ENCODE measurements at places on chromosomes 3 and 15. TPM values are rescaled to one million over a fixed set of nuclear protein-coding genes. Genes with fewer than 3 reads are reported as not detected.

B3GNT5 gene
- 18.3 TPM for total RNA-seq

SEMA3F gene
- total RNA-seq, result 10.8 TPM

RPL39L gene
- 10.7 TPM for total RNA-seq

PDE8A gene
- 82.3 TPM for total RNA-seq

GRCh38 chr3:186133980-186134379, 25.1 kb upstream of the ETV5 start:
- no peak for DNase-seq

- DNase-seq, result no peak
Observed at GRCh38 chr3:127389913-127390312, 102.1 kb upstream of the PRR20G start.

DNA sequence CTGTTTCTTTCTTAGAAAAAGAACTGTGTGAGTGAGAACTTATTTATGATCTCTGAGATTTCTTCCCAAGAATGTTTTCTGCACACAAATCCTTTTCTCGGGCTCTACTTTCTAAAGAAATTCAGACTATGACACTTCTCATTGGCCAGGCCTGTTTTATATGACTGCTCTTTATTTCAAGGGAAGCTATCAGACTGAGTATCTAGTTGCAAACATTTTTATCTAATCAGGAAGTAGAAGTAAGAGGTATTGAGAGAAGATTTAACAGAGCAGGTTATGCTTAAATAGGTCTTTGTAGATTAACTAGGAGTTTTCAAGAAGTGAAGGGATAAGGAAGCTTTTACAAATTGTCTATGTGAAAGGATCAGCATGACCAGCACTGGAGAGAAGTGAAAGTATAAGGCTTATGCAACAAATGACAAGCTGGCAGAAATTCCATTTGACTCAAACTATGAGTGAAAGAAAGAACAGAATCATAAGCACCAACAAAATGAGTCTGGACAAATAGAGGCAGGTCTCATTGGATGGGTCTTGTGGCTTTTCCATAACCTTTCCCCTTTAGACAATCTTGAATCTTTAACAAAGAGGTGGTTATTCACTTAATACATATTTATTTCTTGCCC, 71.9 kb upstream of the CHL1 start:
- no peak for DNase-seq

GRCh38 chr15:90907838-90908507, 4.9 kb downstream of the MAN2A2 start:
- DNase-seq, result no peak

DNA sequence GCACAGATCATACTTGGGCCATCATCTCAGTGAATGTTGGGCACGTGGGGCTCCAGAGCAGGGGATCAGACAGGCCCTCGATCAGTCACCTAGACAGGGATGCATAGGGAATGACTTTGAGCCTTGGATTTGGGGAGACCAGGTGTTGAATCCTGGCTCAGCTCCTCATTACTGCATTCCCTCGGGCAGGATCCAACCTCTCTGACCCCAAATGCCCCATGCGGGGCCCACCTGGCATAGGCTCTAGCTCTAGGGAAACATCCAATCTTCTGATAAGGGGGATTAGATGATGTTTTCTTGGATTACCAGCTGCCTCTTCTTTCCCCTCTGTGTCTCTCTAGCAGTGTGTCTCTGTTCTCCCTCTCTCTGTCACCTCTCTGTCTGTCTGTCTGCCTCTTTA, 22.7 kb downstream of the LOXL1 start:
- DNase-seq, result no peak

DNA sequence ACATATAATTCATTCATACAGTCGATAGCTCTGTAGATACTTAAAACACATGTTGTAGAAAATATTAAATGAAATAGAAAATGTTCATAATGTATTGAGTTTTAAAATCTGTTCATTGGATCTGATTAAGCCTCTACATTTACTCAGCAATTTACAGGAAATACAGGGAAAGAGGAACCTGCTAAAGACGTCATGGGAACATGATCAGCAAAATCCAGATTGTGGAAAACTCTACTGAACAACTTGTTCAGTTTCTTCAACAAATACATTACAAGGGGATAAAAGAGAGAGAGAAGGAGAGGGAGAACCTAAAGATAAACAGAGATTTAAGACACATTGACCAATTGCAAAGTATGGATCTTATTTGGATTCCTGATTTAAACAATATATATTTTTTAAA, 46.7 kb downstream of the KLHL6 start:
- no peak for DNase-seq

Measured in urinary bladder (tissue), 4 donors.